ENCODE measurements at places on chromosomes 6 and 20. TPM values are rescaled to one million over a fixed set of nuclear protein-coding genes. Genes with fewer than 3 reads are reported as not detected.

DNA sequence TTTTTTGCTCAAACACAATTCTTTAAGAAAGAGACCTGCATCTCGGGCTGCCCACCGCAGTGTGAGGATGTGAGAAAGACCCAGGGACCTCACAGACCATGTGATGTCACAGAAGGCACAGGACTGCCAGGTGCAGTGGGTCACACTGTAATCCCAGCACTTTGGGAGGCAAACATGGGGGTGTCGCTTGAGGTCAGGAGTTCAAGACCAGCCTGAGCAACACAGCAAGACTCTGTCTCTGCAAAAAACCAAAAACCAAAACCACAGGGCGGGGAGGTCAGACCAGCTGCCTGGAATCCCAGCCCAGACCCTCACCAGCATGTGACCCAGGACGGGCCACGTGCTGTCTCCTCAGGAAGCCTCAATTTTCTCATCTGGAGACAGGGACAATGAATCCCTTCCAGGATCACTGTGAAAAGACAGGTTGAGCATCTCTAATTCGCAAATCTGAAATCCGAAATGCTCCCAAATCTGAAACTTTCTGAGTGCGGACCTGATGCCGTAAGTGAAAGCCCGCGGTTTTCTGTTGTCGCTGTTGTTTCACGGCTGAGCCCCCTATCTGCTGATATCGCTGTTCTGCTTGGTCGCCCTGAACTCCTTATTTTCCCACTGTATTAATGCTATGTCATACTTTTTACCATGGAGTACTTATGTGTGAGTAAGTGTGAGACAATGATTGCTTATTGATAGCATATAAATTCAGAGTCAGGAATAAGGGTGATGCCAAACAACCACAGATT is 159.5 kb upstream of the PTPN1 start:
- ATAC-seq: no peak

DNA sequence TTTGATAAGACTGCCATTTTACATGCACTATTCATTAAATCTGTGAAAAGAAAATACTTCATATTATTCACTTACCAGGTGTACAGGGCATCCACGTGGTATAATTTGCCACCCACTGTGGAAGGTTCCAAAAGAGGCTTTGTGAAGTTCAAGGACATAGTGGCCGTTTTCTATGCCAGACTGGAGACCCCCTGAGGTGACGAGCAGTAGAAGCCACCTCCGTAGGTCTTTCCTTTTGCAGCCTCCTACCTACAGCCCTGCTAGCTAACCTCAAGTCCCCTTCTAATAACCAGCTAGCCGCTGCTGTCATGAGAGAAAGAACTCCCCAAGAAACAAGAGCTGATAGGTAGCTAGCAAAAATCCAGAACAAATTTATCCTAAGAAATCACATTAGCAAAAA is 110.5 kb downstream of the ARHGAP18 start:
- no peak for ATAC-seq

DNA sequence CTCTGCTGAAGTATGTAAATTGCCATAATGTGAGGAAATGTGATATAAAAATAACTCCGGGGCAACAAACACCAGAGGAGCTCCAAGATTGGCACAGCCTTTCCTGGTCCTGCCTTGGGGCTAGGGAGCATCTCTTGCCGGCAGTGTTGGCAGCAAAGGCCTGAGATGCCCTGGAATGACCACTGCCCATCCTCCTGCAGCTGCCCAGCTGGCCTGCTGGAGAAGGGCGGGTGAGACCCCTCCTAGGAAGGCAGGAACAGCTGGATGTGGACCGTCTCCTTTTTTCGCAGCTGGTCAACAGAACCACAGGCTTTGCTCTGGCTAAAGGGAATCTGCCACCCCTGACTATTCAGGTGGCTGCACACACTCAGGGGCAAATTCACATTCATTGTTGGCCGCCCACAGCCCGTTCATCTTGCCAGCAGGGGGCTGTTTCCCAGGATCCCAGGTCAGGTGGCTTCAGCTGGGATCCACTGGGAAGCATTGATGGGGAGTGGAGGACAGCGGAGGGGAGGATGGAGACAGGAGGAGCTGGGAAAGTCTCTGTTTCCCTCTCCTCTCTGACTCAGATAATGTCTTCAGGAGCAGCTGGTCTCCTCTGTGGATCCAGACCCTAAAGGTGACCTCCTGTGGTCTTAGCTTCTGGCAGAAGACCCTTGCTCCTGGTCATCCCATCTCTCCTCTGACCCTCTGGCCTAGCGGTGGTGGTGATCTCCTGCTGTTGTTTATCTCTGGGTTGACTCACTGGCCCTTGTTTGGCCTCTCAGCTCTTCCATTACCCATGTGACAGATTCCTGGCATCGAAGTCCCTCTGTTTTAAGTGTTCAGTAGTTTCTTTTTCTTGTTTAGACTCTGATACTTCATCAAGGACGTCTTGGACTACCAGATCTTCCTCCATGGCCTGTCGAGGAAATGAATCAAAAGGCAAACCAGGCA is 336.7 kb downstream of the DHX35 start:
- ATAC-seq: no peak

DNA sequence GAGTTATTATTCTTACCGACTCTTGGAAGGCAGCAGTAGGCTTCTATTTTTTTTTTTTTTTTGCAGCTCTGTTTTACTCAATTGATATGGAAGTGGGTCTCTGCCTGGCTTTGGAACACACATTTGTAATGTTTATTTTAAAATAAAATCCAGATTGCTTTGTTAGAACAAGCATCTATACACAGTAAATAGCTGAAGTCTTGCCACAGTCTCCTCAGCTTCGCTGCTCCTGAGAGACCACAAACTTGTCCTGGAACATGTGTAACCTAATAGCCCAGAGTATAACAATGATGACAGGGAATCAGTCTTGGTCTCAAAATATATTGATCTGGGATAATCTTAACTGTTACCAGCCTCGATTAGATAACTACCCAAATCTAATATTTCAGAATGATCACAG is 299.8 kb upstream of the NOX3 start:
- no peak for ATAC-seq

The SLC26A8 gene
- total RNA-seq: not detected

The LY6G6C gene
- total RNA-seq: not detected
